CD4-positive, CD25-positive, alpha-beta regulatory T cell (primary cell): ENCODE measurements at places on chromosomes 6 and 20. TPM values are rescaled to one million over a fixed set of nuclear protein-coding genes. Genes with fewer than 3 reads are reported as not detected.
A peak's percentile ranks its signal among the peaks of the same experiment; 100 is the strongest.

DNA sequence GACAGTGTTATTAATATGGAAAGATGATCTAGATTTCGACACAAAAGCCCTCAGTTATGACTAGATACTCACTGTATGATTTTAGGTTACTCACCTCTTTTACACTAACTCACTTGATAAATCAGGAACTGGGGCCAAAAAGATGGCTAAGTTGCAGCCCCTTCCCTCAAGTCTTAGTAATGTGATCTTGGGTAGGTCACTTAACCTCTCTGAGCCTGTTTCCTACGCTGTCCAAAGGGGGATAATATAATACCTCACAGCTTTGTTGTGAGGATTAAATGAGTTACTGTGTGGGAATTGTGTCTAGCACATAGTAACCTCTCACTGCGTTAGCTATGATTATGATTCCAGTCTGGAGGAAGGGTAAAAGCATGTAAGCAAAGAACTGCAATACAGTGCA lies 1.3 kb downstream of the TTI1 start:
- peak overlapping the region; percentile 93 for H3K4me3 ChIP-seq
- H3K4me1 ChIP-seq, result peaks cover 46% of the 10 kb centered on the region
- no peaks in the 10 kb centered on the region for H3K27me3 ChIP-seq
- H3K27ac ChIP-seq, result no peak overlapping the region
- no peak for DNase-seq

DNA sequence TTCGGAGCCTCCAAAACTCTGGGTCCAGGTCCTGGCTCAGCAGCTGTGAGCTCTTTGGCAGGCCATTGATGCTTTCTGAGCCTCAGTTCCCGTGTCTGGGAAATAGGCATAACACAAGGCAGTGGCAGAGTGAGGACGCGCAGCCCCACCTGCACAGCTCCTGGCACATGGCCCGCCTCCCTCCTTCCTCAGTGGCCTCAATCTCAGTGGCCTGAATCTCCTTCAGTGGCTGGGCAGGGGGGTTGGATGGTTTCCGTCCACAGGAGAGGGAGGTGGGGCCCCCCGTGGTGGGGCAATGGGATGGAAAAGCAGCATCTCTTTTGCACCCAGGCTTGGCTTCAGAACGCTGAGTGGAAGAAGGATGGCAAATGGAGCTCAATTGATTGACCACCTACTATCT lies 5.1 kb downstream of the RSPO4 start:
- no peak overlapping the region for H3K27ac ChIP-seq
- DNase-seq, result no peak
- H3K36me3 ChIP-seq, result no peaks in the 10 kb centered on the region

DNA sequence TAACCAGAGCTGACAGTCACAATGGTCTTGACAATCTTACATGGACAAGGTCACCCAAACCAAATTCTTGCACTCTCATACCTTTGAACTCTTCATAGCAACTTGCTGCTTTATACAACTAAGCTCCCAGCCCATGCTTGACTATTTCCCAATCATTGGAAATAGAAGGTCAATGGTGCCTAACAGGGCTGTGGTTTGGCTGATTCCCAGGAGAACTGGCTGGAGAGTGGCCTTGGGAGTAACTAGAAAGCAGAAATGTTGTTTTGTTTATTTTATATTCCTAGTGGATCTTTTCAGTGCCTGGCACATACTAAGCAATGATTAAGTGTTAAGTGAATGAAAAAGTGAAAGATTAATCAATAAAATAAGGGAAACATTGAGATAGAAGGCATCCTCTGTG lies 3.0 kb downstream of the SPINT4 start:
- H3K4me1 ChIP-seq, result no peaks in the 10 kb centered on the region
- peaks cover 11% of the 10 kb centered on the region for H3K27me3 ChIP-seq
- DNase-seq, result no peak
- H3K4me3 ChIP-seq, result no peak overlapping the region
- no peaks in the 10 kb centered on the region for H3K36me3 ChIP-seq

DNA sequence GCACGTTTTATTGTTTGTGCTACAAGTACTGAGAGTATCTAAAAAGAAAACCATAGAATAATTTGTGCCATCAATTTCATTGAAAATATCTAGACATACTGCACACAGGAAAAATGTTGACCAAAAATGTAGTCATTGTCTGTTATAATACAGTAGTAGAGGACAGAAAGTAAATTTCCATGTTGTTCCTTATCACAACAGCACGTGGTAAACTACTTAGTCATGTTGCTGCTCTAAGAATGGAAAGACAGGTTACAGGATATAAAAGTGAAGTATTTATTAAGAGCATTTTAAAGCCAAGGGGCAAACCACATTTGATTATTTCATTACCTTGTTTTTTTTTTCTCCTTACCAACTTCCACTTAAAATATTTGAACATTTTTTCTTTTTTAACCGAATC lies 89.0 kb upstream of the CEP85L start:
- no peak overlapping the region for H3K4me3 ChIP-seq
- H3K27ac ChIP-seq, result no peak overlapping the region
- H3K36me3 ChIP-seq, result no peaks in the 10 kb centered on the region
- no peaks in the 10 kb centered on the region for H3K4me1 ChIP-seq

DNA sequence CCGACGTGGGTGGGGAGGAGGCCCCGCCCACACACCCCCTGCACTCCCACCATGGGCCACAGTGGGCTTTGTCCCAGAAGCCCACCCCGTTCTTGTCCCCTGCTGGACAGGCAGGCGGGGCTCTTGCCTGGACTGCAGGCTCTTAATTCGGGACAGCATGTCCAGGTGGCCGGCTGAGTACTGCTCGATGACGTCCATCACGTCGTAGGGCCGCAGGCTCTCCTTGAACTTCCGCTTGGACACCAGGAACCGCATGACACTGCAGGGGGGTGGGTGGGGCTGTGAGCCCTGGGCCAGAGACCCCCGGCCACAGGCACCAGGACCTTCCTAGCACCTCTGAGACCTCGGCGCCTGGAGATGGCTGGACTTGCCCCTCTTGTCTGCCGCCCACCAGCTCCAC lies 52.2 kb upstream of the CHRNA4 start:
- no peak overlapping the region for H3K4me3 ChIP-seq
- no peak for DNase-seq
- H3K27ac ChIP-seq, result no peak overlapping the region
- no peaks in the 10 kb centered on the region for H3K27me3 ChIP-seq
- no peaks in the 10 kb centered on the region for H3K36me3 ChIP-seq

GRCh38 chr20:39661833-39662232 lies 699.7 kb downstream of the DHX35 start:
- no peaks in the 10 kb centered on the region for H3K27me3 ChIP-seq
- DNase-seq, result no peak
- H3K27ac ChIP-seq, result no peak overlapping the region
- H3K4me3 ChIP-seq, result no peak overlapping the region
- no peaks in the 10 kb centered on the region for H3K36me3 ChIP-seq
- H3K4me1 ChIP-seq, result no peaks in the 10 kb centered on the region

Gene PRKN
- 0.24 TPM for polyA plus RNA-seq

Gene CYP39A1
- not detected for polyA plus RNA-seq

Gene C6orf15
- not detected for polyA plus RNA-seq
